ENCODE measurements at places on chromosomes 16 and 17. TPM values are rescaled to one million over a fixed set of nuclear protein-coding genes. Genes with fewer than 3 reads are reported as not detected.

Gene JPT1
- polyA plus RNA-seq = 168 TPM

Gene ABCC3
- not detected for polyA plus RNA-seq

Gene ITGA2B
- 9.3 TPM for polyA plus RNA-seq

Gene NOS2
- polyA plus RNA-seq = not detected

Gene MAP2K6
- 11.6 TPM for polyA plus RNA-seq

Gene HOXB4
- polyA plus RNA-seq = 0.53 TPM

Gene TBC1D3
- polyA plus RNA-seq = not detected

Gene UNC119
- 45.4 TPM for polyA plus RNA-seq

Gene NPIPB12
- 2.0 TPM for polyA plus RNA-seq

Gene HBA1
- polyA plus RNA-seq = 119 TPM

Gene C17orf67
- 1.7 TPM for polyA plus RNA-seq

Gene IGFBP4
- 22.3 TPM for polyA plus RNA-seq

Gene PDILT
- polyA plus RNA-seq = not detected

Gene OTOP3
- polyA plus RNA-seq = not detected

Gene BCO1
- not detected for polyA plus RNA-seq

Gene CDK5R1
- polyA plus RNA-seq = 5.8 TPM

Gene ITPRIPL2
- 0.59 TPM for polyA plus RNA-seq

Gene ASGR1
- polyA plus RNA-seq = 0.81 TPM

Gene PPP1R1B
- polyA plus RNA-seq = not detected

Gene C1QTNF1
- not detected for polyA plus RNA-seq
